Foreskin fibroblast (primary cell): ENCODE measurements at places on chromosomes 5 and 9.
A peak's percentile ranks its signal among the peaks of the same experiment; 100 is the strongest.

- DNase-seq, result no peak
Measured at GRCh38 chr9:33197279-33198152, 30.4 kb upstream of the B4GALT1 start.

GRCh38 chr9:33222031-33222430, 17.9 kb upstream of the SPINK4 start:
- no peak for DNase-seq

GRCh38 chr9:85941966-85942912, 1.3 kb downstream of the NAA35 start:
- peak; percentile 11 for DNase-seq

DNA sequence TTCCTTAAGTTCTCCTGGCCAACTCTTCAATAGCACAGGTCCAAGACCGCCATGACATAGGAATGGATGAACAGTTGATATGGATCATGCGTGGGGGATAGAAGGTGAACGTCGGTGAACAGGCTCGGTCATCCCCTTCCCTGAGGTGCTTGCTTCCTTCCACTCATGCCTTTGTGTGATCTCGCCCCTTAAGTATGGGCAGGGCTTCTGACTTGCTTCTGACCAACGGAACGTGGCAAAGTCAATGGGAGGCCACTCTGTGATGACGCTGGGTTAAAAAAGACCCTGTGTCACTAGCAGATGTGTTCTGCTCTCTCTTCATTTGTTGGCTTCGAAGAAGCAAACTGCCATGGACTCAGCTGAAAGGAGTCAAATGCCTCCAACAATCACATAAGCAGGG, 240.5 kb upstream of the TUT7 start:
- DNase-seq, result no peak
